Stimulated activated CD4-positive, alpha-beta T cell treated with anti-CD3 and anti-CD28 coated beads, Interleukin-1b, Interleukin-23, amount 100 ng/mL, for 1 hour (primary cell): ENCODE measurements at places on chromosomes 4 and X.

- DNase-seq: no peak
Measured at GRCh38 chr4:11741190-11741652, 312.5 kb upstream of the HS3ST1 start.

- no peak for DNase-seq
Measured at GRCh38 chr4:45629717-45630116, 494.1 kb downstream of the GABRG1 start.

GRCh38 chr4:123621072-123621705, 224.6 kb downstream of the SPRY1 start:
- DNase-seq: no peak

DNA sequence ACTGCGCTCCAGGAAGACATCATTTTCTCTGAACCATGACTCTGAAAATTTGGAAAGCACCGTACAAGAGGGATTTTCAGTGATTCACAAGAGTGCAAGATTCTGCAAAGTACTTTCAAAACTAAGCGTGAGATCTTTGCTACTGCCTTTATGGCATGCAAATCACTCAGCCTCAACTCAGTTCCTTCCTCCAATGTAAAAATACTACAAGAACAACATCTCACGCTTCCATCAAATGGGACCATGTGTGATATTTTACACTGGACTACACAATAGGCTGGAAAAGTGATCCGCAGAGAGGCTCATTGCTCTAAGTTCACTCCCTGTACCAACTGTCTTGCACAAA, 674 bp upstream of the IL15 start:
- no peak for DNase-seq

GRCh38 chr4:22850630-22851029, 157.9 kb downstream of the GBA3 start:
- no peak for DNase-seq

- no peak for DNase-seq
Measured at GRCh38 chr4:13178621-13179020, 305.5 kb downstream of the RAB28 start.

DNA sequence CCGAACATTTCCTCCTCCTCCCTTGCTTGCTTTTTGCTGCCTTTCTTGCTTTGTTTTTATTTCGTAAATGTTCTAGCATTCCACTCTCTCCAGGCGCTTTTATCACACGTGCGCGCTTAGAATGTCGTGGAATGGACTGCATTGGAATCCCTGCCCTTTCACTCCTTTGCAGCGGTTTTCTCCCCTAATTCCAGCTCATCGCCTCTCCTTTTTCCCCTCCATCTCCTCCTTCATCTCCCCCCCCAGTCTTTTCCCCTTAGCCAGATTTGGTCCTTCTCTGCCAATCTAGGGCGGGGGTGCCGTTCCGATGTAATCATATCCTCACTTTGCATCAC, 579 bp downstream of the OGT start:
- no peak for DNase-seq

DNA sequence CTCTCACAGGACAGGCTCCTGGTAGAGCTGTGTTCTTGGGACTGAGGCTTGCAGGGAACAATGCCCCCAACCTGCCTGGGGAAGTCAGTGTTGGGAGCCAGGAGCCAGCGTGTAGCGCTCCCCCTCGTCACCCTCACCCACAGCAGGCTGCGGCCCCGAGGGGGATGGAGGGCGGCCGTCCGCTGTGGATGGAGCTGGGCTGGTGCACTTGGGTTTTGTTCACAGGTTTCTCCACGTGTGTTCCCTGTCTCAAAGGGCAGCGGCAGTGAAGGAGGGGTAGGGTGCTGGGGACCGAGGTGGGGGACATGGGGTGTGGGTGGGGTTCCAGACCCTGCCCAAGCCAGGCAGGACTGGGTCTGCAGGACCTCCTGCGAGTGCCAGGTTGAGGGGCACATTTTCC, 69.1 kb downstream of the RGS12 start:
- DNase-seq: no peak

GRCh38 chrX:13180807-13181206, 136.4 kb upstream of the FAM9C start:
- DNase-seq: no peak

DNA sequence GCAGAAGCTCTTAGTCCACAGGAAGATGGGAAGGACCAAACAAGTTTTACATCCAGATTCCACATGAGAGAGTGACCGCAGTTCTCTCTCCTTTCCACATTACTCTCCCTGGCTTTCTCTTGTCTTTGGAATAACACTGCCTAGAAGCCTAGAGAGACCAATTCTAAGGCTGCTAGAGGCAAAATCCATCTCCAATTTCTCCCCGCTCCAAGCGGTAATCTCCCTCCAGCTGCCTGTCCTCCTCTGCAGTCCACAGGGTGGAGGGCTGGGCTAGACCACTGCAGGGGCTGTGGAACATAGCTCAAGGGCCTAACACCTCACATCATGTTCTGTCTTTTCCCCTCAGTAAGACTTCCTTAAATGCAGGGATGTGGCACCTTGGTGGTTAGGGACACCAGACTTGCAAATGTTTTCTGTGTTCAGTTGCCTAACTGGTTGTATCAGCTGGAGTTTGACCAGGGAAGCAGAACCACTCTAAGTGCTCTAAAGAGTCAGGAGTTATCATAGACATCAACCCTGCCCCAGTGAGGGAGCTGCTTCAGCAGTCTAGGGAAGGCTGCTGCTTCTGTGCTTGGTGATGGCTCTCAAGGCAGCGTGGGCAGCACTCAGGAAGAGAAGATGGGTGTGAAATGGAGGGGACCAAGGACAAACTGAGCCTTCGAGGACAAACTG, 423.1 kb downstream of the BCOR start:
- DNase-seq: no peak

DNA sequence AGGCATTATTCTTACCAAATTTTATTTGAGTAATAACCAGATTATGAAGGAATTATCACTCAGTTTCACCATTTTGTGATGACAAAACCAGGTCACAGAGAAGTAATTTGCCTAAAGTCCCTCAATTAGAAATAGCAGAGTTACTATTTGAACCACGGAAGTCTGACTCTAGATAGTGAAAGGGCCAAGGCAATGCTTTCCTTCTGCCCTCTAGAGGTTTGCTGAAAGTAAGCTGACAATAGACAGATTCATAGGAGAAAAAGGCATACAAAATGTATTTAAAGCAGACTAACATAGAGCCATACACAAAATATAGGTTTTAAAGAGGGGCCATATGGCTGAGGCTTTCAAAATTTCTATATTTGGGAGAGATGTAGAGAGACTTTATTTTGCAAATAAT, 43.1 kb downstream of the CXXC4 start:
- DNase-seq: no peak

- DNase-seq: no peak
Measured at GRCh38 chr4:25588206-25588605, 67.4 kb upstream of the SLC34A2 start.

GRCh38 chr4:8515316-8516060, 64.7 kb upstream of the GPR78 start:
- DNase-seq: no peak

DNA sequence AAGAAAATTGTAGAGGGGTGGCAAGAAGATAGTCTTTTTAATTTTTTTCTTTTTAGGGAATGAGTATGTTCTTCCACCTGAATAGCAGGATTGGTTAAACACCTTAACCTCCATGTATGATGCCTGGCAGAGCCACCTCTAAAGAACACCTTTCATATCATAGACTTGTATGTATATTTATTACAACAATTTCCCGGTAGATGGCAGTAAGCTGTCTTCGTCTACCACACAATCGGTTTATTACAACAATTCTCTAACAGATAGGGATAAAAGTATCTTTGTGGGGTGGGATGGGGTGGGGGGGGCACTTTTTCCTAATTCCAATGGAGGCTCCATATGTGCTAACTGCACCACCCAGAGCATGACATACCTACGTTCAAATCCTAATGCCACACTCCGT, 255.5 kb downstream of the LDB2 start:
- no peak for DNase-seq

DNA sequence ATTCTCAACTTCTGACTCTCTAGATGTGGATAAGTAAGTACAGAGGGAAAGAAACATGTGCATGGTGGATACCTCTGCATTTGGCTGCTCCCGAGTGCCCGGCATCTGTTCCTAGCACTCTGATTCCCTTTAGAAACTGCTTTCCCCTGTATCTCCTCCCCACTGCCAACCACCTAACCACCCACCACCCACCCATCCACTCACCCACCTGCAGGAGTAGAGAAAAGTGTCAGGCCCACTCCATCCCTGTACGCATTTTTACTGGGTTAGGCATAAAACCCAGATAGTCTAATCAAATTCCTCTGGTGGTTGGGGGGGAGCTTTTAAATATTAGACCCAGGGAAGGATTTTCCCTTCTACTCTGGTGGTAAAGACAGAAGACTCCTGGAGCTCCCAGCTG, 63.0 kb downstream of the TMEM154 start:
- no peak for DNase-seq

- DNase-seq: no peak
Measured at GRCh38 chrX:149487292-149487691, 17.8 kb downstream of the IDS start.

DNA sequence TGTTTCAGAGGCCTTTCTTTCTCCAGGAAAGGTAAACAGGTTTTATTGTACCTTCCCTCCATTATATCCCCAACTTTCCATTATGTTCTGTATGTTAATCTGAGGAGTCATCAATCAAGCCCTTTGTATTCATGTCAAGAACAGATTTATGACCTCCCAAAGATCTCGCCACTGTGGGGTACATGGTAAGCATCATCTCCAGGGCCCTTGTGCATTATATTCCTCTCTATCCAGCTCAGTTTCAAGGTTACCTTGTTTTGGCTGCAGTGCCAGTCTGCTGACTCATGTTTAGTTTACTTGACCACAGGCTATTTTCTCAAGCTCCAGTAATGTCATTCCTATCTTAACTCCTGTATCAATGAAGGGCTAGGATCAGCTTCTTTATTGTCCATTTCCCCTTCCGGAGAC, 125.1 kb upstream of the FRMPD4 start:
- DNase-seq: no peak

DNA sequence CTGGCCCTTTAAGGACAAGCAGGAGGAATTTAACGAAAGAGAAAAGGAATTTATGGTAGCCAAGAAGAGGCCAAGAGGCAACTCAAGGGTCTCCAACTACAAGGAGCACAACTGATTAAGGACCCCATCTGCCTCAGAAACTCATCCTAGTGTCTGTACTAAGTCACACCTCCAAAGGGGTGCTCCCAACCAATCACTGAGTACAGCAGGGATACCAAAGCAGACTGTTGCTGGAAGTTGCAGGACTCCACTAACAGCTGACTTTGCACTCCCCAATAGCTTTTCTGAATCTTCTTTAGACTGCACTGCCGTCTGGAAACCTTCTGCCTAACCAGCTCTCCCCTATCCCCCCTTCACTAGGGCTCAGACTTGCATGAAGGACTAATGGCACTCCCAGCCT, 50.6 kb downstream of the ATP11C start:
- DNase-seq: no peak

DNA sequence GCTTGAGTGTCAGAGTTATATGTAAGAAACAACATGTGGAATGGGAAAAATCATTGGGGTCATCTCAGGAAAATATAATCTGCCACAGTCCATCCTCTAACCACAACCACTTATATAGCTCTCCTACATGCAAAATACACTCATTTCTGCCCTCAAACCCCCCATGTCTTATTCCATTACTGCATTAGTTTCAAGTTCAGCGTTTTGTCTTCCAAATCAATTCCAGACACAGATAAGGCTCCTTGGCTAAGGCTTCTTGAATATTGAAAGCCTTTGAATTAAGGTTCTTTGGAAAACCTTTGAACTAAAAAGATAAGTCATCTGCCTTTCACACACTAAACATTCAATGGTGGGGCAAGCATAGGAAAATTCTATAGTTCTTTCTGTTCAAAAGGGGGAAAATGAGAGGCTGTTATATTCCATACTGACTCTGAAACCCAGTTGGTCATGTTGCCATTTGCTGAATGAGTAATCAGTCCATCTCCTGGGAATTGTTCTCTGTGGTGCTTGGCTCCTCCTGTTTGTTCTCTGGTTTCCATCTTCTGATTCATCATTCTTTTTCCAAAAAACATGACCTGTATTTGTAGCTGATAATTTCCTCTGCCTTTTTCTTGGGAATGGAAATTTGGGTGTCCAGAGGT, 218.7 kb downstream of the BMPR1B start:
- DNase-seq: no peak

GRCh38 chr4:2882341-2882740, 38.7 kb downstream of the ADD1 start:
- DNase-seq: no peak

- no peak for DNase-seq
Measured at GRCh38 chr4:156803056-156803455, 168.5 kb downstream of the PDGFC start.

- no peak for DNase-seq
Measured at GRCh38 chr4:7892212-7893019, 47.2 kb downstream of the AFAP1 start.

DNA sequence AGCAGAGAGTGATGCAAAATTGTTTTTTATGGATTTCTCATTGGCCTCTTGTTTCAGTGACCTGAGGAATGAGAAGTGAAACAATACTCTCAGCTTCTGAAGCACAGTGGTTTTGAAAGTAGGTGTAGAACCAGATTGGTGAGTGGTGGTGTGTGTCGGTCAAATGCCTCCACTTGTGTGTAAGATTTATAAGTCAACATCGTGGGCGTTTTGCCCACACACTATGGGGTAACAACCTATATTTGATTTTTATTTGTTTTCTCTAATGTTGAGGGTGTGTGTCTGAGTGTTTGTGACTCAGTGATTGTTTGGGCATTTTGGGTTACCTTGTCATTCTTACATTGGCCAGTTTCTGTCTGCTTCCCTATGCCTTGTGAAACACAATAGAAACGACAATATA, 23.3 kb downstream of the ADGRL3 start:
- no peak for DNase-seq

- no peak for DNase-seq
Measured at GRCh38 chr4:139528377-139529005, 27.5 kb downstream of the SETD7 start.

GRCh38 chr4:184392748-184393559, 81.4 kb downstream of the IRF2 start:
- DNase-seq: no peak

DNA sequence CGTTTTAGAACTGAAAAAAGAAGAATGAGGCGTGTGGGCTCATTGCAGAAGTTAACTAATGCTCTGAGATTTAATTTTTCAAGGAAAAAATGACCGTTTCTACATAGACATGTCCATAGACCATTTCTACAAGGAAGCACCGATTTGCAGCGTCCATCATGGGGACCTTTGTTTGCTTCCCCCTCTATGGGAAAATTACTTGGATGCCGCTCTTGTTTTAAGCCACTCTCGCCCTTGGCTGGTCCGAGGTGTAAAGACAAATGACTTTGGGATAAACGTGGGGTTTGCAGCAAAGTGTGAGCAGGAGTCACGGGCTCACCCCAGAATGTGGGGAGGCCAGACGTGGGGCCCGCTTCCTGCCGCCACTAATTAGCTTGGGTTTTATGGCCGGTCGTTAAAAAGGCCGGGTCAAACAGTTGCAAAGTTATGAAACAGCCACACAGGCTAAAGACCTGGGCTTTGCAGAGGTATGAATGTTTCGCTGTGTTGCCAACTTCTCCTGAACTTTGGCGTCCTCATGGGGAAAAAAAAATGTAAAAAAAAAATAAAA, 235.9 kb downstream of the SHOX start:
- no peak for DNase-seq

DNA sequence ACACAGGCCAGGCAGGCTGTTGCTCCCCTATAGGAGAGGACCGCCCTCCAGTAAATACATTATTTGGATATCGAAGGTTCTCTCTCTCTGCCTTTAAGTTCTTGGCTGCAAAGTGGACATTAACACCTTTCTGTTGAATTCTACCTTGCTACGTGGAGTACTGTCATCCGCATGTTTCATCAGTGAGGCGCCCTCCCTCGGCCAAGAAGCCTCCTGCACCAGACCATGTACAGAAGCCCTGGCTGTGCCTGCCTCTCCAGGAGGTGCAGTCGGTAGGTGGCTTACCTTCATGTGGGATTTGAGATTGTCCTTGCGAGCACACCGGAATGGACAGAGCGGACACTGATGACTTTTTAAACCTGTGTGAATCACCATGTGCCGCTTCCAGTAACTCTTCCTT, 46.7 kb downstream of the ZNF827 start:
- no peak for DNase-seq
